ENCODE measurements at places on chromosomes 6 and 20. TPM values are rescaled to one million over a fixed set of nuclear protein-coding genes. Genes with fewer than 3 reads are reported as not detected.

GRCh38 chr20:34982270-34983088 lies 26.8 kb downstream of the MYH7B start:
- no peak for DNase-seq

GRCh38 chr6:41914869-41915530 lies 5.9 kb downstream of the MED20 start:
- no peak for DNase-seq

DNA sequence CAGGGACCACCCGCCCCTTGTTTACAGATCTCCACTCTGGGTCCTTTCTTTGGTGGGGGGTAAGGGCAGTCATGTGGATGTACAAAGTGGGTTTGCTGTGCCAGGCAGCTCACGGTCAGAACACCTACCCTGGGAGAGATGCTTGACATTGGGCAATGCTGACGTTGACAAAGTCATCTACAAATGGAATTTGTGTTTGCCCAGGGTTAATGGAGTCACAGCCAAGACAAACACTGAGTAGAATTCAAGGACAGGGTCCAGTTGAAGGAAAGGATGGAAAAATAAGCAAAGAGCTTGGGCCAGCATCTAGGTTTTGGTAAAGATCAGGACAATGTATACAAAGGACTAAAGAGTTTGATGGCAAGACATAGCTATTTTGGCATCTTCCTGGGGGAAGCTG lies 54.7 kb downstream of the MOCS1 start:
- DNase-seq = no peak

The TSPO2 gene
- total RNA-seq = not detected

The ACTR5 gene
- 8.4 TPM for total RNA-seq

The SYCP2 gene
- 3.9 TPM for total RNA-seq

The IFT52 gene
- total RNA-seq = 22.1 TPM

The EYA2 gene
- not detected for total RNA-seq

The PSMB1 gene
- total RNA-seq = 368 TPM
